ENCODE measurements at places on chromosomes 6 and 20. TPM values are rescaled to one million over a fixed set of nuclear protein-coding genes. Genes with fewer than 3 reads are reported as not detected.

DNA sequence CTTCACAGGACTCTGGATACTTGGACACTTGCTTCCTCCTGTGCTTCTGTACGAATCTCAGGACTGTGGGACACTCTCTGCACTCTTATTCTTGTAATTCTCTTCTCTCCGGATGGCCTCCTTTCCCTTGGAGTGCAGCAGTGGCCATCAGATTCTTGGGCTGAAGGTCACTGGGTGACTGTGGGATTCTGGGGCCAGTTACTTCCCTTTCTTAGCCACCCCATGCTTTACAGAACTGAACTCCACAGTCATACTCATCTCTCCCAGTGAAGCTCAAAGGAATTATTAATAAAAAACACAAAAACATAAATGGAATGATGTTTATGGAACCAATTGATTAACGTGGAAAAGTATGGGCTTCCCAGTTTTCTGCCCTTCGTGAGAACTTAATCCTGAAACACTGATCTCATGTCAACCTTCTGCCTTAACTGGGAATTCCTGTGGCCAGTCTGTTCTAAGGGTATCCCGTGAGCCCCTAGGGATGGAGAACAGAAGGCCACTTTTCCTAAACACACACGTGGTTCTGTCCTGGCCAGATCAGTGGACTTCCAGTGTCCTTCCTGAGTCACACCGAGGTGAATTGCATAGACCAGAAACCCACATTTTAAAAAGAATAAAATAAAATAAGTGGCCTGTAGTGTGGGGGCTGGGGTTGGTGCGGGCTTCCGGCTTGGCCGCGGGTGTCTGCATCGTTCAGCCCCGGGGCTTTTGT, 23.6 kb upstream of the HLA-E start:
- DNase-seq: no peak

DNA sequence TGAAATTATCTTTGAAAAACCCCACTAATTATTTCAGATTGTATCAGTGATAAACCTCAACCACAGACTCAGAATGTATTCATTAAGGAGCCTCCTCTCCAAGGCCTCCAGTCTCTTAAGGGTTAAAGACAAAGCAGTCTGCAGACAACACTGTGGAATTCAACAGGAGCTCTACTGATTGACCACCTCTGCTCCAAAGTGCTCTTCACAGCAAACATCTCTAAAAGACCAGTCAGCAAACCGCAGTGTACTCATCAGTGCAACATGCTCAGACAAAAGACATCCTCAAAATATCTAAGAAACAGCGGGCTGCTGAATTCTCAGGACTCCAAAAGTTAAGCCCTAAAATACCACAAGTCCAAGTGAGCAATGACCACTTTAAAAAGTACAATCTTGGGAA, 42.0 kb downstream of the UQCC1 start:
- no peak for DNase-seq

The FAM83D gene
- polyA plus RNA-seq: 22.9 TPM

The SLC52A3 gene
- polyA plus RNA-seq: 2.5 TPM

All from stomach (tissue), 19 donors.